T-helper 1 cell (primary cell): ENCODE measurements at places on chromosomes 16 and 17.
A peak's percentile ranks its signal among the peaks of the same experiment; 100 is the strongest.

- no peak for DNase-seq
Measured at GRCh38 chr16:68033101-68033500, 10.0 kb downstream of the DUS2 start.

DNA sequence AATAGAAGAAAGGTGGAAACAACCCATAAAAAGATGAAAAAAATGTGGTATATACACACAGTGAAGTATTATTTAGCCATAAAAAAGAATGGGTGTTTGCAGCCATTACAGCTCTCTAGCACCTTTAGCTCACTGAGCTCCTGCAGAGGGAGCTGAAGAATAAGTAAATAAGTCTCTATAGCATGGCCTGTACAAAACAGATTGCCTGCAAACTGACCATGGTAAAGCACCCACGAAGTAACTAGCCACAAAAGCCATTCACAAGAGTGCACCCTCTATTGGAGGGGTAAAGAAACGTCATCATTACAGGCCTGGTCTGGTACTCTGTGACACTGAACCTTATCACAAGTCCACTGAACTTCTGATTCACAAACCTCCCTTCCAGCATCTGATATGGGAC lies 76.3 kb downstream of the USP32 start:
- peak; percentile 4 for DNase-seq

DNA sequence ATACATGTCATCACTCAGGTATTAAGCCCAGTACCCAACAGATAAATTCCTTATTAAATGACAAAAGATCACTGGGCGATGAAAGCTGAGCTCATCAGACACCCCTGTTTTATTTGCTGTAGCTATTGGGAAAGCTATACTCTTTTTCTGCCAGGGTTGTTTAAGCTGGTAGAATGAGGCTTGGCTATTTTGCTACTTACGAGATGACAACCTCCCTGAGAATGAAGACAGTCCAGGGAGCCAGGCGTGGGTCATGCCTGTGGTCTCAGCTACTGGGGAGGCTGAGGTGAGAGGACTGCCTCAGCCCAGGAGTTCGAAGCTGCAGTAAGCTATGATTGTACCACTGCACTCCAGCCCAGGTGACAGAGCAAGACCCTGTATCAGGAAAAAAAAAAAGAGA lies 4.3 kb upstream of the SH2B1 start:
- DNase-seq = no peak

GRCh38 chr17:27848931-27849330 lies 44.2 kb downstream of the LYRM9 start:
- DNase-seq = no peak

DNA sequence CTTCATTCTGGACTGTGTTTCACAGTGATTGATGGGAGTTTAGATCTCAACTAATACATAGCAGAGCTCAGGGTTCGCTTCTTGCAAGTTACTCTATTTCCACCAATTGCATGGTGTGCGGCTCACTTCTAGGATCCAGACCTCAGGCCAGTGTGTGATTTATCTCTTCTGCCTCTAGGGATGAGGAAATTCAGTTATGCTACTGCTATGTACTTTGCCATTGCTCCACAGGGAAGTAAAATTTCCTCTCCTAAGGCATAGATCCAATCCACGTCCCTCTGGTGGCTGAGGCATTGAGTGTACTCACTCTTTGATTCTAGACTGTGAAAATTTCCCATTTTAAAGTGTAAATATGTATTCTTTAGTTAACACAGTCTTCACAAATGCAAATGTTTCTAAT lies 214.1 kb downstream of the HS3ST3B1 start:
- no peak for DNase-seq

DNA sequence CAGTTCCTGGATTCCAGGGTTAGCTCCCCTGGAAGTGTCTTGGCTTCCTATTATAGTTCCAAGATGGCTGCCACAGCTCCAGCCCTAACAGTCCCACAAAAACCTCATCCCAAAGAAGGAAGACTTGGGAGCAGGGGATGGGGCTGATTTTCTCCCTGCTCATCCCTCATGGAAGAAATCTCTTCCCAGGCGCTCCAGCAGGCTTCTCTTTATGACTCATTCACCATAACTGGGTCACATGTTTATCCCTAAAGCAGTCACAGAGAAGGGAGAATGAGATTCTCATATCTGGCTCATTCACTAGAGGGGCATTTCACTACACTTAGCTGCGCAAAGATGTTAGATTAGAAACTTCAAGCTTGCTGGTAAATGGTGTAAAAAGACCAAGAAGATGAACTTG lies 206.5 kb upstream of the IRX3 start:
- no peak for DNase-seq

GRCh38 chr17:19619705-19620325 lies 28.7 kb upstream of the ALDH3A2 start:
- no peak for DNase-seq

GRCh38 chr17:43966276-43966675 lies 12.5 kb upstream of the PYY start:
- no peak for DNase-seq

GRCh38 chr16:83717814-83718213 lies 90.0 kb upstream of the HSBP1 start:
- no peak for DNase-seq

DNA sequence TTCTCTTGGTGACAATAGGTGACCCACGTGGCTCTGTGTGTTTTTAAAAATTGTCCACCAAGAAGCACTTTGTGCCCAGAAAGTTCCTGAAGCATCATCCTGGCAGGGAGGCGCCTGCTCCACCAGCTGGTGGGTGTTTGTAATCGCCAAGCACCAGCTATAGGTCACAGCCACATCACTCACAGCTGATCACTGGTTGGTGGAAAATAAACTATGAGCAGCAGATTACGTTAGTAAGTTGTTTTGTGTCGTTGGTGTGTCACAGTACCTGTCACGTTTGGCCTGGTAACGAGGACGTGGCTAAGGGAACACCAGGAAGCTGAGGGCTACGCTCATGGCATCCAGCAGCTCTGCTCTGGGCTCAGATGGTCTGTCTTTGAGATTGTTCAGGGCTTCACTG lies 10.1 kb downstream of the MRM3 start:
- DNase-seq = no peak

DNA sequence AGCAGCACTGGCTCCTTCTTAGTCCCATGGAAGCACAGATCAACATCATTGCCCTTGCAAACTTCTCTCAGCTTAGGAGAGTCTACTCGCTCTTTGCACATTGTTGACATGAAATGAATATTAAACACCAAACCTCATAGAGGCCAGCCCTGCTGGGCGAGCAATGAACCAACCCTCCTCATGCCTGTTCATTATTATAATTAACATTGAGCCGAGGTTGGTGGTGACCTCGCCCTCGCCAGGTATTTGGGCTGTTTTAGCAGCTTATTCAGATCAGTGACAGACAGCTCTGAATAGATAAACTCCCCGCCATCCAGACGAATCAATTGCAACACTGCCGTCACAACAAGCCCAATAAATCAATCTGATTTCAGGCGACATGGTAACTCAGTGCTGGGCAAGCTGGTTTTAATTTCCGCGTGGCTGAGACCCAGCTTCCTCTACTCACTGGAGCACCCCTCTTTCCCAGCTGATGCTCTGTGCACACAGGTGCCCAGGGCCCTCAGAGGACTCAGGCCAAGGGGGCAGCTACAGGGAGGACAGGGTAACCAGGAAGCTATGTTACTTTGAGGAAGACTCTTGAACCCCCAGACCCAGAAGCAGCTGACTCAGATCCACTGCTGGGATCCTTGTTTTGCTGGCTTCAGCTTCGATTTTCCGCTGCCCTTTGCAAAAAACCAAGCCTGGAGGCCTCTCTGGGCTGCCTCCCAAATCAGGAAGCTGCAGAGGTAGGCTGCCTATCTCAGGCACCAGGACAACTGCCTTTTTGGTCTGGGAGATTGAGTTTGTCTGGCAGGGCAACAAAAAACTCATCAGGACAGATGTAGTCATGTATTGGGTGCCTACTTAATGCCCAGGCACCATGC lies 10.7 kb upstream of the SEZ6 start:
- DNase-seq = no peak

DNA sequence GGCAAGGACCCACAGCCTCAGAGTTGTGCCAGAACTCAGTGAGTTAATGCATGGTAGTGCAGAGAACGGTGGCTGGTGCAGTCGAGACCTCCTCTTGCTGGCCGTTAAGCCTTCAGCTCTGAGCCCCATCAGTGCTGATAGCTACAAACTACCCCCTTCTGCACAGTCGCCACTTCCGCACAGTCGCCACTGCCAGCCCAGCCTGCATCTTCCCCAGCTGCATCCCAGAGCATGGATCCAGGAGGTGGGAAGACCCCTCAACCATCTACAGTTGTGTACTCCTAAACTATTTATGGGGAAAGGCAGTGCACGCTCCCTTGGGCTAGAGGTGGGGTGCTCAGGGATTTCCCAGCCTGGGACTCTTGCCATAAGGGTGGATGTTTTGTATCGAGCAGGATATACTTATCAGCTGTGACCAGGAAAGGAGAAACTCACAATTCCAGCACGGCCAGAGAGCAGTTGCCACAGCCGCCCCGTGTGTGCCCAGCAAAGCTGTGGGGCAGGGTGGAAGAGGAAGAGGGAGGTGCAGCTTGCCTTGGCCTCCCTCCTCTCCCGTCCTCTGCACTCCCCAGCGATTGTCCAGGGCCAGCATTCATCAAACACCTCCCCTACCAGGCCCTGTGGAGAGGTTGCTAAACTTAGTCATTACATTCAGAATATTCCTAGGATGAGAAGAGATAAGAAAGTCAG lies 49.5 kb upstream of the CMIP start:
- DNase-seq = no peak

GRCh38 chr17:13400491-13400890 lies 201.2 kb downstream of the HS3ST3A1 start:
- no peak for DNase-seq

GRCh38 chr17:17797119-17797809 lies 39.5 kb downstream of the SREBF1 start:
- no peak for DNase-seq

GRCh38 chr16:87765473-87765775 lies 362 bp downstream of the KLHDC4 start:
- peak; percentile 36 for DNase-seq

DNA sequence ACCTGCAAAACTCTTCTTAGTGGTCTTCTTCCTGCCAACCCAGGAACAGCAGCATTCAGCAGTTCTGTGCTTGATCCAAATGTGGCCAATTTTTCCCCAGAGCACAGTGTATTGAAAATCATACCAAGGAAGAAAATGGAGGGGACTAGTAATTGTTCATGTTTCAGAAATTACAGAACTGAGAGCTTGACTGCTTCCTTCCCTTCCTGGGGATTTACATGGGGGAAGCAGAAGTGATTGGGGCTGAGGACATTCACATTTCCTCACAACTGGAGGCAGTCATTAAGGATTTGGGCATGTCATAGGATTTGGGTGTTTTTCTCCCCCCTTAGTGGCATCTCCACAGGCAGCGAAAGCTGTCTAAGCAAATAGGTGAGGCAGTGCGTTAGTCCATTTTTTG lies 19.7 kb downstream of the CIITA start:
- DNase-seq = no peak

DNA sequence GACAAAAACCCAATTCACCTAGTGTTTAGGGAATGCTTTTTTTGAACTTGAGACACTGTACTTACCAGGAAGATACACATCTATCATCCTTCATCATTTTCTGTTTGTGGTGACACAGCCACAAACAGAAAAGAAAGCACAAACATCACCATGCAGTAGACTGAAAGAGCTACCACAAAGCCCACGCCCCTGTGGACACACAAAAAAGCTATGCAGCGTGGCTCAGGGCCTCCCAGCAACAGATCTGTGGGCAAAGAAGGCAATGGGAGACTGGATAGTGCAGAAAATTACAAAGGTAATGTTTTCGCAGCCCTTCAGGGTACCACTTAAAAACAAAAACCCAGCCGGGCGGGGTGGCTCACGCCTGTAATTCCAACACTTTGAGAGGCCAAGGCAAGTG lies 9.6 kb downstream of the COTL1 start:
- no peak for DNase-seq

GRCh38 chr16:1902547-1903219 lies 15.5 kb downstream of the HS3ST6 start:
- no peak for DNase-seq

DNA sequence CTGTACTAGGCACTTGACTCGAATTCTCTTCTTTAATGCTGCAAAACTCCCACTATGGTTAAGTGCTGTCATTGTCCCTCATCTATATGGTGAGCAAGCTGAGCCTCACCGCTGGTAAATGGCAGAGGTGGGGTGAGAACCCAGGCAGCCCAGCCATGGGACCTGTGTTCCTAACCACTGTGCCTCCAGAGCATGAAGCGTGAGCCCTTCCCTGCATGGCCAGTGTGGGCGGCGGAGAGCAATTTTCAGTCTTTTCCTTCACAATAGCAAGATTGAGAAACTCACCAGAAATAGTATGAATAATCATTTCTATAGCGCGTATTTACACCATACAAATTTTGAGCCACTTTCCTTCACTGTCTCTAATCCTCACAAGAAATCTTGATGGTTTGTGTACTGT lies 9.2 kb downstream of the BFAR start:
- DNase-seq = no peak

DNA sequence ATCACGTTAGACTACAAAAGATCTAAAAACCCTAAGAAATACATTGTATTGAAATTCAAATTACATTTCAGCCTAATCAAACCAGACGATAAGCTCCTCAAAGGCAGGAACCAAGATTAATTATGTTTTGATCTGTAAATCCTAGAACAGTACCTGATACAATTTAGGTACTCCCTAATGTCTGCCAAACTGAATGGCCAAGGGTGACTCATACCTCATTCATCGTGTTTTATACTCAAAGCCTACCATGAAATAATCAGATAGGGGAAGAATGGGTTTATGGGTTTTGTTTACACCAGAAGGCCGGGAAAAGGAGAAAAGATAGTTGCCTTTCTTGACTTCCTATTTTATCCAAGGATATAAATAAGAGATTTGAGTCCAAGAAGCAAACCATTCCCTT lies 19.3 kb downstream of the MMD start:
- DNase-seq = no peak

DNA sequence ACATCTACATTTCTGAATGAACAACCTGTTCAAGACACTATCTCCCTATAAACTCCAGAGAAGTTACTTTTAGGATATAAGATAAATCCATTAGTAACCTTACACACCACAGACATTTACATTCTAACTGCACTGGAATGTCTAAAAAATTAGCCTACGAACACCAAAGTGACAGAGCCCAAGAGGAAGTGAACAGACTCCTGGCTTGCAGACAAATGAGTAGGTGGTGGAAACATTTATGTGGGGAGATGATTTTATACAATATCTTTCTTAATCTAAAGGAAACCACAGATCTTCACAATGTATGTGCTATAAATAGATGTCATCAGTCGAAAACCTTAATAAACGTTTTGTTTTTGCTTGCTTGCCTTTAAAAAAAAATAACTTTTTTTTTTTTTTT lies 18.8 kb downstream of the ZNF652 start:
- no peak for DNase-seq

DNA sequence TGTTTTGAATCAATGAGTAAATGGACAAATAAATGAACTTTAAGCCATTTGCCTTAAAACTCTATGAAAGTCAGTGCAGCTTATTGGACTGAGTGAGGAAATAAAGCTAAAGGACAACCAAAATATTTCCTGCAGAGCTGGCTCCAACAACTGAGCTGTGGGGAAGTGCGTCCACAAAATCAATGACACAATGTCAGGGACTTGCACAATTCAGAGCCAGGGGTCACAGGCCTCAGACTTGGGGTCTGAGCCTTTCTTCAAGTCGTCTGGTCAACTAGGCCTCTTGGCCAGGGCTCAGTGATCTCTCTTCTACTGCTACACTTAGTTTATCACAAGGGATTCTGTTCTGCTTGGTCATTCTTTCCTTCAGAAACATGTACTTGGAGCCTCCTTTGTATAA lies 26.2 kb upstream of the RHBDL3 start:
- no peak for DNase-seq

- DNase-seq = no peak
Measured at GRCh38 chr16:6853565-6853964, 479.1 kb upstream of the RBFOX1 start.
